ENCODE measurements at places on chromosomes 13 and 19. TPM values are rescaled to one million over a fixed set of nuclear protein-coding genes. Genes with fewer than 3 reads are reported as not detected.

The FUT6 gene
- not detected for total RNA-seq

The CASP14 gene
- not detected for total RNA-seq

The CACNA1A gene
- 5.0 TPM for total RNA-seq

The ZNF888 gene
- 4.6 TPM for total RNA-seq

The TNFRSF19 gene
- 0.68 TPM for total RNA-seq

The ZSCAN18 gene
- 12.3 TPM for total RNA-seq

The ZNF724 gene
- total RNA-seq, result 2.0 TPM

The FAM83E gene
- 0.38 TPM for total RNA-seq

The C13orf42 gene
- total RNA-seq, result not detected

The ZNF431 gene
- total RNA-seq, result 2.8 TPM

The IFNL1 gene
- not detected for total RNA-seq

The KLK2 gene
- not detected for total RNA-seq

The GYS1 gene
- total RNA-seq, result 31.0 TPM

The KISS1R gene
- total RNA-seq, result not detected

The PALM3 gene
- total RNA-seq, result 0.30 TPM

The ITPKC gene
- 11.9 TPM for total RNA-seq

The CGB2 gene
- total RNA-seq, result not detected

The CGB7 gene
- total RNA-seq, result 0.23 TPM

The IL17D gene
- total RNA-seq, result 0.59 TPM

The LMTK3 gene
- 0.08 TPM for total RNA-seq

The FLT1 gene
- 8.9 TPM for total RNA-seq

The ONECUT3 gene
- total RNA-seq, result not detected

The DENND1C gene
- not detected for total RNA-seq

The KLK12 gene
- total RNA-seq, result not detected

The CNMD gene
- not detected for total RNA-seq

The RFPL4A gene
- not detected for total RNA-seq

The FSTL3 gene
- 81.7 TPM for total RNA-seq

The IGSF23 gene
- total RNA-seq, result 0.08 TPM

The ERICH6B gene
- total RNA-seq, result not detected

The ADGRE2 gene
- total RNA-seq, result 0.35 TPM

The C19orf33 gene
- 0.30 TPM for total RNA-seq

The PTPRS gene
- total RNA-seq, result 79.3 TPM

The KCNC3 gene
- not detected for total RNA-seq

The GRK1 gene
- not detected for total RNA-seq

The ANKRD10 gene
- 55.5 TPM for total RNA-seq

The TEX101 gene
- total RNA-seq, result not detected

The RRAS gene
- total RNA-seq, result 59.3 TPM

The SMIM44 gene
- total RNA-seq, result not detected

The SLC10A2 gene
- not detected for total RNA-seq

The GSX1 gene
- total RNA-seq, result not detected

The SMIM24 gene
- total RNA-seq, result not detected

The IL27RA gene
- total RNA-seq, result 4.4 TPM

The JSRP1 gene
- total RNA-seq, result not detected

The DEDD2 gene
- 16.6 TPM for total RNA-seq

The CTXN1 gene
- 2.8 TPM for total RNA-seq

The CYP4F3 gene
- not detected for total RNA-seq

The TTYH1 gene
- total RNA-seq, result not detected

The DYRK1B gene
- total RNA-seq, result 9.0 TPM

The PSG6 gene
- total RNA-seq, result not detected

The UFM1 gene
- total RNA-seq, result 68.9 TPM

The PPP5C gene
- 75.7 TPM for total RNA-seq

The SSBP4 gene
- 36.4 TPM for total RNA-seq

The HS6ST3 gene
- 0.12 TPM for total RNA-seq

The ACP7 gene
- 0.23 TPM for total RNA-seq

The HTR2A gene
- 7.5 TPM for total RNA-seq

All from smooth muscle cell of the coronary artery (primary cell).